Sigmoid colon (tissue), 7 donors: ENCODE measurements at places on chromosomes 1 and 21.

DNA sequence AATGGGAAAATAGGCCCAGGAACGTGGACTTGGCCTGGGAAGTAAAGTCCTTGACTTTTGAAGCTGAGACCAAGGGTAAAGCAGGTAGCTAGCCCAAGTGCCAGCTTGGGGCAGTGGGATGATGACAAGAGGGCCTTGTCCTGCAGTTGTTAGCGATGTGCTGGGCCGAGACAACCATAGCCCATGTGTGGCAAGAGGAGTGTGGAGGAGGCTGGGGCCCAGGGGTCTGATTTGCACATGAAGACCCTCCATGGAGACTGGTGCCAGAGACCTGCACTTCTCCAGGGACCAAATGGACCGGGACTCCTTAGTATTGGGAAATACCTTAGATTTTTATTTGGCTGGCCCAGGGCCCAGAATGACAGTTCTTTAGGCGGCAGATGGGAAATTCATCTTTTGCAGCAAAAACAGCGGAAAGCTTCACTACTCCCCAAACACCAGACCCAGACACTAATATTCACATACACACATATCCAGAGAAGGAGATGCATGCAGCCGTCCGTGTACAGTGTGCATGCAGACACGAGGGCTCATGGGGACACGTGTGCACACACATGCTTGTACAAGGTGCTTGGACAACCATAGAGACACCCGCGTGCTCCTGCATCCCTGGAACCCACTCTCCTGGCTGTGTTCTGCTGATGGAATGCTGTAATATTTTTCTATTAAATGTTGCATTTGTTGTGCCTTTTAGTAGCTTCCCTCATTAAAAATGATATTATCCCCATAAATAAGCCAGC is 78.1 kb upstream of the CSF3R start:
- no peaks in the 10 kb centered on the region for H3K36me3 ChIP-seq
- no peak for DNase-seq
- no peaks in the 10 kb centered on the region for H3K27me3 ChIP-seq
- H3K27ac ChIP-seq, result no peak overlapping the region
- H3K4me1 ChIP-seq, result no peaks in the 10 kb centered on the region
- H3K4me3 ChIP-seq, result no peak overlapping the region

- no peak overlapping the region for H3K27ac ChIP-seq
- H3K27me3 ChIP-seq, result no peaks in the 10 kb centered on the region
- H3K36me3 ChIP-seq, result no peaks in the 10 kb centered on the region
These were observed 40.5 kb upstream of the PROX1 start for GRCh38 chr1:213947200-213947801.

DNA sequence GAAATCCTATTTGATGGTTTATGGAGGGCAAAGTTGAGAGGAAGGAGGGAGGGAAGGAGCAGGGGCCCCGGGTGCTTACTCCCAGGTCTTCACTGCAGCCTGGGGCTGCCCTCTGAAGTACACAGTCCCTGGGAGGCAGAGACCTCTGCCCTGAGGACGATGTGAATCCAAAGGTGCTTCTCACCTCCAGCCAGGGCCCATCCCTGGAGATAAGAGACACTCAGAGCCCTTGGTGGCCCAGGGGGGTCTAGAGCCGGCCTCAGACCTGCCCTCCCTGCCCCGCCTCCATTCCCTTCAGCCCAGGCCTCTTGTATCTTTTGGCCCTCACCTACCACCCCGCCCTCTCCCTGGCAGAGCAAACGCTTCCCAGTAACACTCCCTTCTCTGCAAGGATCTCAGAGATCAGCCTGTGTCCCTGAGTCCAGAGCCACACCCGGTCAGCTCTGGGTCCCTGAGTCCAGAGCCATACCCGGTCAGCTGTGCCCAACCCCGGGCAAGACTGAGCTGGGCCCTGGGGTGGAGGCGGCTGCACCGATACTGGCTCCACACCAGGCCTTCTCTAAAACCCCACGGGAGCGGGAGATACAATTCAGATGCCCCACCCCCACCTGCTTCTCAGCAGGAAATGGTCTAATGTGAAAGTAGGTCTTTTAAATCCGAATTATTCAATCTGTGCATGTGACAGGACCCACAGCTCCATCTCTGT is 3.6 kb upstream of the GNB1 start:
- DNase-seq, result peak; percentile 69
- no peaks in the 10 kb centered on the region for H3K27me3 ChIP-seq
- H3K36me3 ChIP-seq, result no peaks in the 10 kb centered on the region
- peak overlapping the region; percentile 32 for H3K27ac ChIP-seq
- no peaks in the 10 kb centered on the region for H3K4me1 ChIP-seq

DNA sequence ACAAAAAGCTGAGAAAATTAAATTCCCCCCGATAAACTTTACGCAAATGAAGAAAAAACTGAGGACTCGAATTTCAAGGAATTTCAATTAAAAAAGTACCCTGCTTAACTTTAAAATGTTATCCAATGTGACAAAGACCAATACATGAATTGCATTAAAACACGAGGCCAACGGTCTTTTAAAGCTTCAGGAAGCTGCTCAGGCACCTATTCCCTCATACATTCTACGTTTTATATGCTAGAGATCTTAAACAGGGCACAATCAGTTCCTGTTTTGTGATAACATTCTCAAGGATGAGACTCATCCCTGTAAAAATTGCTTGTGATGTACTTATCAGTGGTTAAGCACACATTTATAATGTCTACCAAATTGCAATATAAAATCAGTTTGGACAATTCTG is 3.0 kb downstream of the YOD1 start:
- H3K27me3 ChIP-seq, result no peaks in the 10 kb centered on the region
- H3K27ac ChIP-seq, result no peak overlapping the region
- peaks cover 7% of the 10 kb centered on the region for H3K36me3 ChIP-seq
- no peak overlapping the region for H3K4me3 ChIP-seq
- peaks cover 49% of the 10 kb centered on the region for H3K4me1 ChIP-seq

DNA sequence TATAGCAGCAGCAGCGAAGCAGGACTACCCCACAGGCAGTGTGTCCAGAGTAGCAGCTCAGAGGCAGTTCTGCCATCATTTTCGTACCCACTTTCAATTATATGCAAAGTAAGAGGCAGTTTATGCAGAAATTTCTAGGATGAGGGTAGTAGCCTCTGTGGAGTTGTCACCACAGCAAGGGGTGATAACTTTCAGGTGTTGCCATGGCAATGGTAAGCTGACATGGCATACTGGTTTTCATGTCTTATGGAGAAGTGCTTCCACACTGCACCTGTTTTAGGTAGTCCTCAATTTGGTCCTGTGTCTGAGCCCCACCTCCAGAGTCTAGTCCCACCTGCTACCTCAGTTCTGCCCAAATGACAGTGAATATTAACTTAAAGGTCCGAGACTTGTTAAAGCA is 133.3 kb upstream of the SYT6 start:
- no peaks in the 10 kb centered on the region for H3K4me1 ChIP-seq
- H3K4me3 ChIP-seq, result no peak overlapping the region
- H3K27me3 ChIP-seq, result no peaks in the 10 kb centered on the region

- H3K4me1 ChIP-seq, result no peaks in the 10 kb centered on the region
- no peak overlapping the region for H3K4me3 ChIP-seq
- peaks cover 7% of the 10 kb centered on the region for H3K27me3 ChIP-seq
- peak overlapping the region; percentile 89 for H3K27ac ChIP-seq
These were observed 7.2 kb downstream of the CASZ1 start for GRCh38 chr1:10789047-10789791.

DNA sequence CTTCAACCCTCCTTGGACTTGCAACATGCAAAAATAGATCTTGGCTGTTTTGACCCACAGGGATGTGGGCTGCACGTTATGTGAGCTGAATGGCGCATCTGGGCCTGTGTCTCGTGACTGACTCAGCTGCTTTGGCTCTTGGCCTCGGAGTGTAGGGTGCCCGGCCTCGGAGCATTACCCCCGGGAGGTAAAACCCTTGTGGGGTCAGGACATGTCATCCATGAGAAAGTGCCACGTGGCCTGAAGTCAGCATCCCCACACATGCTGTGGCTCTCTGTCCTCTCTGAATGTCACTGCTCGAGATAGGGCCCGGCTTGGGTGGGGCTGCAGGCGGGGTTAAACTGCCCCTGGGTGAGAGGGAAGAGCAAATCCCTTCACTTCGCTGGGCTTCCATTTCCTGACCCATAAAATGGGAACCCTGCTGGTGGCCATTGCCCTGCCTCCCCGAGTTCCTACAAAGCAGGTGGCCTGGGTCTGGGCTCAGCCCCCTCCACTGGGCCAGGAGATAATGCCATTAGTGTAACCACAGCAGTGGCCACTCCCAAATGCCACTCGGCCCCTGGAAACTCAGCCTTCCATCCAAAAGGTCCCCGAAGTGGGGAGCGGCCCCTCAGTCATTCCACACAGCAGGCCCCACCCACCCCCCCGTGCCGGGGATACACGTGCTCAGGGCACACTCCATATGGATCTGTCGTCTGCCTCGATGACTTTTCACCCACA is 22.8 kb upstream of the TSPEAR start:
- H3K27ac ChIP-seq, result no peak overlapping the region
- H3K36me3 ChIP-seq, result no peaks in the 10 kb centered on the region
- no peak overlapping the region for H3K4me3 ChIP-seq

- no peak overlapping the region for H3K27ac ChIP-seq
- peaks cover 21% of the 10 kb centered on the region for H3K27me3 ChIP-seq
- peak; percentile 43 for DNase-seq
- no peak overlapping the region for H3K4me3 ChIP-seq
- no peaks in the 10 kb centered on the region for H3K4me1 ChIP-seq
These were observed 7.0 kb upstream of the C1orf174 start for GRCh38 chr1:3907031-3907534.

- no peak overlapping the region for H3K27ac ChIP-seq
- H3K36me3 ChIP-seq, result no peaks in the 10 kb centered on the region
- no peak overlapping the region for H3K4me3 ChIP-seq
- no peak for DNase-seq
These were observed 80.3 kb downstream of the TMEM200B start for GRCh38 chr1:29043274-29043965.

DNA sequence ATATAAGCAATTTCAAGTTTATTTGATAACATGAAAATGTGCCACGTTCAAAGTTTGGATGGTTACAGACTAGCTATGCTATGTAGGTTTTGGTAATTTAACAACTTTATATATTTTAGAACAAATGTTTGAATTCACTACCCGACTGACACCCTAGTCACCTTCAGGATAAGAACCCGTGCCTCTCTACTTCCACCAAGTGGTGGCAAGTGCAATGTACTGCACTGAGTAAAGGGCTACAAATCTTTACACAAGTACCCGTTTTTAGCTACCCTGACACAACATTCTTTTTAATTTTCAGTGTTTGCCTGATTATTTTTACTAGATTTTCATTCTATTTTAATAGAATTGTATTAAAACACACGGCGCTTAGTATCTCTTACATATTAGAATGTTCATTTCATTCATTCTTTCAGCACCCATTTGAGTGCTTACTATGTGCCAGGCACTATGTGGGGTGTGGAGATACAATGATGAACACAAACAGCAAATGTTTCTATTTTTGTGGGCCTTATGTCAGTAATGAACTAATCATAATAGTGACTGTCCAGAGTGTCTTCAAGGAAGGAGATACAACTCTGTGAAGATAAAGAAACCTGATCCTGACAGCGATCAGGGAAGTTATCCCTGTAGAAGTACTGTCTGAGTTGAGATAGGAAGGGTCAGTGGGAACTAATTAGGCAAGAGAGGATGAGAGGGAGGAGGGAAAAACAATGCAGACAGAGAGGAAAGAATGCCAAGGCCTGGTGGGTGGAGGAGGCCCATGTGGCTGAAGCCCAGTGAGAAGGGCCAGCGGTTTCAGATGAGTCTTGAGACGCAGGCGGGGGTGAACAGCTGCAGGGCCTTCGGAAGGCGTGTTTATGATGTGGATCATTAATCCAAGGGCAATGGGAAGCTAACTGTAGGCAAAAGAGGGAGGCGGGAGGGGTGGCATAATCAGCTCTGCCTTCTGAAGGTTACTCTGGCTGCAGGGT is 3.8 kb downstream of the LCA5L start:
- H3K27me3 ChIP-seq, result no peaks in the 10 kb centered on the region
- no peak for DNase-seq
- no peaks in the 10 kb centered on the region for H3K36me3 ChIP-seq

DNA sequence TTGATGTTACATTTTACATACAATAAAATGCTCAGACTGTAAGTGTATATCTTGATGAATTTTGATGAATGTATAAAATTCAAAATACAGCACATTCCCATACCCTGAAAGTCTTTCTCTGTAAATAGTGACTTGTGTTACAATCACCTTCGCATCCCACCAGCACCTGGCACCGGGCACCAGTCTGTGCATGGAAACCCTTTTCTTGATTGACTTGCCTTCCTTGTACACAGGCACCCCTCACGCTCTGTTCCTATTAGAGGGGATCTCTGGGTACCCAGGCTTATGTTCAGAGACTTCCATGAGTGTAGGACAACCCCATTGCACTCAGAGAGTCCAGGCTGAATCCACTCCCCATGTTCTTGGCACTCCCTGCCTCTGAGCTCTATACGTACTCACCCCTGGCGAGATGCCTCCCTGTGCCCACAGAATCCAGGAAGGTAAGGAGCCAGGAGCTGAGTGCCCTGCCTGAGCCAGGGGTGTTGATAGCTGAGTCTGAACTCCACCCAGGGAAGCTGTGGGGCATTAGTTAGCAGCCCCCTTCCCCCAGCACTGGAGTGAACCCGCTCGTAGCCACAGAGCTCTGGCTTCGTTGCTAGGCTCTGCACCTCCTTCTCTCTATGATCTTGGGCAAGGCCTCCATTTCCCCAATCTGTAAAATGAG is 22.5 kb upstream of the PKP1 start:
- H3K36me3 ChIP-seq, result no peaks in the 10 kb centered on the region
- H3K27me3 ChIP-seq, result peaks cover 19% of the 10 kb centered on the region
- no peak overlapping the region for H3K4me3 ChIP-seq
- H3K27ac ChIP-seq, result no peak overlapping the region
